ENCODE measurements at places on chromosomes 2 and 18.

GRCh38 chr18:36028859-36029258 lies 38.5 kb downstream of the RPRD1A start:
- peaks cover 9% of the 10 kb centered on the region for H3K36me3 ChIP-seq
- no peak overlapping the region for H3K4me3 ChIP-seq
- no peaks in the 10 kb centered on the region for H3K27me3 ChIP-seq
- no peaks in the 10 kb centered on the region for H3K4me1 ChIP-seq
- H3K27ac ChIP-seq = no peak overlapping the region
- DNase-seq = no peak

GRCh38 chr18:35118641-35119040 lies 77.4 kb downstream of the MAPRE2 start:
- peaks cover 8% of the 10 kb centered on the region for H3K4me1 ChIP-seq
- DNase-seq = no peak
- no peak overlapping the region for H3K4me3 ChIP-seq
- no peak overlapping the region for H3K27ac ChIP-seq

- H3K36me3 ChIP-seq = no peaks in the 10 kb centered on the region
- no peaks in the 10 kb centered on the region for H3K27me3 ChIP-seq
- no peak overlapping the region for H3K27ac ChIP-seq
- H3K4me1 ChIP-seq = no peaks in the 10 kb centered on the region
Measured at GRCh38 chr18:37502036-37502435, 63.6 kb downstream of the CELF4 start.

DNA sequence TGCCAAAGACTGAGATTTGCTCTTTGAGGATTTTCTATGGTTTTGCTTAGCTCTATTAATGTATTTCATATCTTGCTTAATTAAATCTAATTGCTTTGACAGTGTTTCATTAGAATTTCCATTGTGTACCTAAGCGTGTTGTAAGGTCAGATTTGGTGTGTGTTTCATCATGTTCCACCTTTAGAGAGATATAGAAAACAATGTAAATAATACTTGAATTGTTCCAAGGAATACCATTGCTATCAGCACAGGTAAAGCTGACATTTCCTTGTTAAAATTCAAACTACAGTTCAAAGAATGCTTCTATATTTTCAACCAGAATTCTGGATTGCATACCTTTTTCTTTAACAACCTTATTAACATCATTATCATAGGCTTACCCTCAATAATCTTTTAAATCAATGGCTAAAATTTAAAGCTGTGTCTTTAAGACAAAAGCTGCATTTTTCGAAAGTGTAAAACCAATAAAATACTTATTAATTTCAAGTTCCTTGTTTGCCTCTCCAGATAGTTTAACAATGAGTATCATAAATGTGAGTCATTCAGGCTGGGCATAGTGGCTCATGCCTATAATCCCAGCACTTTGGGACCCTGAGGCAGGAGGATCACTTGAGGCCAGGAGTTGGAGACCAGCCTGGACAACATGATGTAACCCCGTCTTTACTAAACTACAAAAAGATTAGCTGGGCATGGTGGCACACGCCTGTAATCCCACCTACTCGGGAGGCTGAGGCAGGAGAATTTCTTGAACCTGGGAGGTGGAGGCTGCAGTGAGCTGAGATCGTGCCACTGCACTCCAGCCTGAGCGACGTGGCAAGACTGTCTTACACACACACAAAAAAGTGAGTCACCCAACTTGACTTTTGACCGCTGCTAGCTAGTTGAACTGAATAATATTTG lies 188.0 kb upstream of the PKDCC start:
- no peaks in the 10 kb centered on the region for H3K4me1 ChIP-seq
- no peak for DNase-seq
- H3K27ac ChIP-seq = no peak overlapping the region
- no peaks in the 10 kb centered on the region for H3K36me3 ChIP-seq

GRCh38 chr2:8178911-8179310 lies 502.9 kb upstream of the ID2 start:
- H3K27me3 ChIP-seq = no peaks in the 10 kb centered on the region
- no peak overlapping the region for H3K27ac ChIP-seq
- H3K4me1 ChIP-seq = no peaks in the 10 kb centered on the region
- no peak for DNase-seq
- no peak overlapping the region for H3K4me3 ChIP-seq

Data from CD8-positive, alpha-beta memory T cell (primary cell).